Fibroblast of skin of right biceps (primary cell): ENCODE measurements at places on chromosomes 3 and 15.

GRCh38 chr3:146972726-146973125 lies 367.6 kb upstream of the PLSCR5 start:
- peak; percentile 58 for DNase-seq

DNA sequence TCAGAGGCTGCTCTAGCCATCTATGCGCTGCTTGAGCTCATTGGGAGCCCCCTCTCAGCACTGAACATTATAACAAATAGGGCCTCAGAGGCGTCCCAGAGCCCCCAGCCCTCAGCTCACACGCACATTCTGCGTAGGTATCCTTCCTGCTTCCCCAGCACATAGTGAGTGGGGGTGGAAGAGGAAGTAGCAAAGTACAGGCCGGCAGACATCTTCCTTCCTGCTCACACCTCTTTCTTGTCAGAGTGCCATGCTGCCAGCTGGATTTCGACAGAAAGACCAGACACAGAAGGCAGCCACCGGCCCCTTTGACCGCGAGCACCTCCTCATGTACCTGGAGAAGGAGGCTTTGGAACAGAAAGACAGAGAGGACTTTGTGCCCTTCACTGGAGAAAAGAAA lies 16.6 kb downstream of the TMOD2 start:
- DNase-seq = no peak

DNA sequence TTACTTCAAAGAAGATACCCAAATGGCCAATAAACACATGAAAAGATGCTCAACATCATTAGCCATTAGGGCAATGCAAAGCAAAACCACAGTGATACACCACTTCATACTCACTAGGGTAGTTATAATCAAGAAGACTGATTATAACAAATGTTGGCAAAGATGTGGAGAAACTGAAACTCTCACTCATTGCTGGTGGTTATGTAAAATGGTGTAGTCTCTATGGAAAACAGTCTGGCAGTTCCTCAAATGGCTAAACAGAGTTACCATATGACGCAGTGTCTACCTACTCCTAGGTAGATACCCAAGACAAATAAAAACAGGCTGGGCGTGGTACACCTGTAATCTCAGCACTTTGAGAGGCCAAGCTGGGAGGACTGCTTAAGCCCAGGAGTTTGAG lies 3.5 kb upstream of the ZFAND6 start:
- no peak for DNase-seq

GRCh38 chr15:43370310-43370974 lies 401 bp downstream of the ZSCAN29 start:
- peak; percentile 20 for DNase-seq

DNA sequence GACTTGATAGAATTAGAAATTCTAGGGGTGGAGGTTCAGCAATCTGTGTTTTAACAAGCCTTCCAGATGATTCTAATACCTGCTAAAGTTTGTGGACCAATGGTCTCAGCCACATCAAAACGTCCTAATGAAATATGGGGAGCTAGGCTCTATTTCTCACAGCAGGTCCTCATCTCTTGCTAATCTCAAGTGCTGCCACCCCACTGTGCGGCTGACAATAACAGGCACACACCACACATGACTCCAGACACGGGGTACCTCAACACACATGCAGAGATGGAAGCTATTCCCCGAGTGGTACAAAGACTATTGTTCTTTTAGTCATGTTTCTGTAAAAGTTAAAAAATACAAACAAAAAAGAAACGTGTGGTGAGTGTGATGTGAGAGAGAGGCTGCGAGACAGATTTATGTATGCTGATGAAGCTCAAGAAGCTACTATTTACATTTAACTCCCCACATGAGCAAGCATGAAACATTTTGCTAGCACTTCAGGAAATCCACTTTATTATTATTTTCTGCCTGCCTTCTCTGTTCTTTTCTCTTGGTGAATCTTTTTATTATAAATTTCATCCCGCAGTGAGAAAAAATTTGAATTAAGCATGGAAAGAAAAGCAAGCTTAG lies 405.6 kb downstream of the MAGI1 start:
- no peak for DNase-seq

GRCh38 chr3:180531303-180532278 lies 70.4 kb upstream of the TTC14 start:
- no peak for DNase-seq

DNA sequence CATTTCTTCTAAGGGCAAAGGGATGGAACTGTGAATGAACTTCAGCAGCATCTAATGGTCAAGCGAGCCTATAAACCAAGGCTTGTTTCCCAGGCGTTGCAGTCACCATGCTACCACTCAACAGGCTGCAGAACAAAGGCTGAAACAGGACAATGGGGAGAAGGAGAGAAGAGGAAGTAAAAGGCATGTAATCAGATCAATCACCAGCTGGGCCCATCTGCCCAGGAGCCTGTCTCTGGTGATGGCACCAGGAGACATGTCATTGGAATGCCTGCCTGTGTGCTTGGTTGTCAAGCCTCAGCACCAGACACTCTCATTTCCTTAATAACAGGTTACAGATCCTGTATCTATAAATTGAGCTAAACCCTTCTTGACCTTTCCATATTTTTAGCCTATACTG lies 81.7 kb upstream of the UMPS start:
- no peak for DNase-seq

- no peak for DNase-seq
Measured at GRCh38 chr3:34584971-34585370, 786.5 kb downstream of the PDCD6IP start.

DNA sequence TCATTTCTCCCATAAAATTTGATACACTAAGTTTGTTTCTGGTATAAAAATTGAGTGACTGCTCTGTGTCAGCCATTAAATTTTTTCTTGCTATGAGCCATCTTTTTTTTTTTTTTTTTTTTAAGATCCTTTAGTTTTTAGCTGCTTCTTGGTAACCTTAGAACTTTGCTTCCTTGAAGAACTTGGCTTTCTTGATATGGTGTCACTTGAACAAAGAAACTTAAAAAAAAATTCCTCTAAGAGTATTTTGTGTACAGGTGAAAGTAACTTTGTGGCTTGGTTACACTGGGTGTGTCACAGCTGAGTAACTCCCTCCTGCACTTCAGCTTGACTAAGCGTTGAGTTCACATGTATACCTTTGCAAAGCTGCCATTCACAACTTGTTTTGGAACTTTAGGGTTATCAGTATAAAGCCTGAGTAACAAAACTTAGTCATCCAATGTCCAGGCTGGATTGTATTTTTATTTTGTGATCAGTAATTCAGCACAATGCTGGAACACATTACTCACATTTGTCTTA lies 6.5 kb downstream of the CHD2 start:
- DNase-seq = no peak

DNA sequence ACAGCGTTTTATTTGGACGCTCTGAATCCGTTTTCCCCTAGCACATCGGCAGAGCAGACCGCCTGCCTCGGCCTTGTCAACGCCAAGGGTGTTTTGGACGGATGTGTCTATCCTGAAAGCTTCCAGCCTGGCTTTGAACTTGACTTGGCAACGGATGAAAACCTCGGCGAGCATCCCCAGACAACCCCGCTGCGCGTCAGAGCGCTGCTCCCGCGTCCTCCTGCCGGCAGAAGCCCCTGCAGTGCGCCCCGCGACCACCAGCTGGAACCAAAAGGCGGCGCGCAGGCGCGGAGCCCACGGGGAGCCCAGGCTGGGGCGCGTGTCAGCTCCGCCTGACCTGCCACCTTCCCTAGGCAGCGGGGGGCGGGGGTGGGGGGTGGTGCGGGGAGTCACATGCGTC lies 26.2 kb upstream of the ARL8B start:
- DNase-seq = peak; percentile 48

- no peak for DNase-seq
Measured at GRCh38 chr15:38625886-38626285, 61.3 kb upstream of the RASGRP1 start.
